ENCODE measurements at places on chromosomes 5 and 9.
A peak's percentile ranks its signal among the peaks of the same experiment; 100 is the strongest.

DNA sequence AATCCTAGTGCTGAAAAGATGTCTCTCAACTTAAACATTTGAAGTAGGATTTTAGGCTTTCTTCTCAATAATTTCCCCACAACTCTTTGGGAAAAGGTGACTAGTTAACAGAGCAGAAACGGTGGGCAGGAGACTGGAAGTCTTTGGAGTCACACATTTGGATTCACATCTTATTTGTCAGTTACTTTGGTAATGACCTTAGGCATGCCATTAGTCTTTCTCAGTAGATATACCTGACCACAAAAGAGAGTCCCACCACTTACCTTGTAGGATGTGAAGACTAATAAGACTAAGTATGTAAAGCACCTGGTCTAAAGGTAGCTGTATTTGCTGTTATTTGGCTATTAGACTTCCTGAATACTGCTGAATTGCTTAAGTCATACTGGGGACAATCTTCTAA, 35.4 kb downstream of the DAP start:
- DNase-seq: no peak

GRCh38 chr5:148179234-148179824, 11.0 kb downstream of the SPINK14 start:
- DNase-seq: peak; percentile 29

DNA sequence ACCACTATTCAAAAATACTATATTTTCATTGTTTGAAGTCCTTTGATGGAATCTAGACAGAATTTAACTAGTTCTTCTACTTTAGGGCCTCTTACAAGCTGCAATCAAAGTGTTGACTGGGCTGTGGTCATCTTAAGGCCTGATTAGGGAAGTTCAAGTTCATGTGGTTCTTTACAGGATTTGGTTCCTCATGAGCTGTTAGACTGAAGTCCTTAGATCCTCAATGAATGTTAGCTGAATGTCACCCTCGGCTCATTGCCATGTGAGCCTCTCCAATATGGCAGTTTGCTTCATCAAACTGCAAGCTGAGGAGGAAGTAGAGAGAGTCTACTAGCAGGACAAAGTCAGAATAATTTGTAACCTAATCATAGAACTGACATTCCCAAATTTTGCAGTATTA, 135.1 kb downstream of the CSNK1G3 start:
- DNase-seq: no peak

- no peak for DNase-seq
Observed at GRCh38 chr5:126883564-126884245, 106.8 kb downstream of the LMNB1 start.

- DNase-seq: no peak
Observed at GRCh38 chr5:58019614-58020013, 440.3 kb downstream of the PLK2 start.

GRCh38 chr9:111016016-111016415, 22.3 kb downstream of the LPAR1 start:
- DNase-seq: no peak

GRCh38 chr9:92671323-92671722, 1.4 kb upstream of the IPPK start:
- peak; percentile 10 for DNase-seq

DNA sequence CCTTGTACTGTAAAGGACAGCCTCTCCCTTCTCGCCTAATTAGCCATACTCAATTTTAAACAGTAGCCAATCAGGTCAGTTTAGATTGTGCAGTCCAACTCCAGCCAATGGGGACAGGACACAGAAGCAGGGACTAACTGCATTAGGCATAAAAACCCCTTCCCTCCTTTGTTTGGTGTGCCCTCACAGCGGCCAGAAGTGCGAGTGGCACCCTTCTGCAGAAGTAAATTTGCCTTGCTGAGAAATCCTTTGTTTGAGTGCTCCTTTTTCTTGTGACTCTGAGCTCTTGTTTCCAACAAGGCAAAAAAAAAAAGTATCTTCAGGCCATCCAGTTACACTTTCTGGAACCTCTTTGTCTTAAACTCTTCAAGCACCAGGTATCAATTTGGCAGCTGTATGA, 97.4 kb downstream of the FAM114A2 start:
- DNase-seq: no peak

DNA sequence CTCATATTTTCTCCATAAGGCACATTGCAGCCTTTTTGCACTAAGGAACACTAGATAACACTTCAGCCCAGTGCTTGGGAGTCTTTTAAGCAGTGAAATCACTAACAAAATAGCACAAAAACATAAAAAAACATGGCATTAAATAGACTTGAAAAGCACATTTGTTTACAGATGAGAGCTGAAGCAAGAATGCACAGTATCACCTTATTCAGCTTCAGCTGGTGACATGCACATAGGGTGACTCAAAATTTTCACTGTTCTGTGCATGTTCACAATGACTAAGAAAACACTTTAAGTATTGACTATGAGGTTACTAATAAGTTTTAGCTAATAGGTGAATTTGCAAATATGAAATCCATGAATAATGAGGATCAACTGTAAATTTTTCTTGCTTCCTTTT, 293.9 kb upstream of the TARS1 start:
- no peak for DNase-seq

DNA sequence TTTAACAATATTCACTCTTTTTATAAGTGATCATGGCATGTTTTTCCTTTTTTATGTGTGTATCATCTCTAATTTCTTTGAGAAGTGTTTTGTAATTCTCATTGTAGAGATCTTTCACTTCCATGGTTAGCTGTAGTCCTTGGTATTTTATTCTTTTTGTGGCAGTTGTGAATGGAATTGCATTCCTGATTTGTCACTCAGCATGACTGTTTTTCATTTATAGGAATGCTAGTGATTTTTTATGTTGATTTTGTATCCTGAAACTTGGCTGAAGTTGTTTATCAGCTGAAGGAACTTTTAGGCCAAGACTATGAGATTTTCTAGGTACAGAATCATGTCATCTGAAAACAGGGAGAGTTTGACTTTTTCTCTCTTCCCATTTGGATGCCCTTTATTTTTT, 13.1 kb upstream of the SPINK13 start:
- no peak for DNase-seq

GRCh38 chr9:4662108-4662988, at the start of gene PLPP6:
Gene PLPP6 (plus strand): TSS chr9:4662294. CDS start chr9:4662376, 82 bp downstream.
- DNase-seq: no peak

DNA sequence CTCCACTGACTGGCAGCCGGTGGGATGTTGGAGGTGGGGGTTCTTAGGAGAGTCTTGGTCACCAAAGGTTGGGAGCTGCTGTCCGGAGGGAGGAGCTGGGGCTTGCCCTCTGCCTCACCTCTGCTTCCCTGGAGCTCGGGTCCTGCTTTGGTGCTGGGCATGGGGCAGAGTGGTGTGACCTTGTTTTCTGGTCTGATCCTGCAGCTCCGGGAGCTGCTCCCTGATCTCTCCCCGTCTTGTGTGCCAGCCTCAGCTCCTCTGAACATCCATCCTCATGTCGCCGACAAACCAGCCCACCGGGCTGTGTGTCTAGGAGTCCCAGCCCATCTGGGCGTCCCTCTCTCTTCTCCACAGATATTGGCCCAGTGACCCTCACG, 18.7 kb downstream of the HMCN2 start:
- no peak for DNase-seq

DNA sequence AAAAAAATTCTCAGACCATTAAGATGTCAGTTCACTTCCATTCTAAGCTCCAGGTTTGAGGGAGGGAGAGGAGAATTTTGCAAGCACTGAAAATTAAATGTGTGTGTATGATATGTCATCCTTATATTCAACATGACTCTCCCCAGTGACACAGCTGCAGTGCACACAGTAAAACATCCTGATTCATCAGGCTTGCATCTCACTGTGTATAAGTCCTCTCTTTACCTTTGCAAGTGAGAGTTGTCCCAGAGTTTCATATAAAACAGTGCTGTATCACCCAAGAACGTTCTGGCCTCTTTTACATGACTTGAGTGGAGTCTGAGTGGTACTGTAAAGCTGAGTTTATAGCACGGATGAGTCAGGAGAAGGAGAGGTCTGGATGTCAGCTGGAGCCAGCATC, 50.0 kb downstream of the DMRT2 start:
- DNase-seq: no peak

DNA sequence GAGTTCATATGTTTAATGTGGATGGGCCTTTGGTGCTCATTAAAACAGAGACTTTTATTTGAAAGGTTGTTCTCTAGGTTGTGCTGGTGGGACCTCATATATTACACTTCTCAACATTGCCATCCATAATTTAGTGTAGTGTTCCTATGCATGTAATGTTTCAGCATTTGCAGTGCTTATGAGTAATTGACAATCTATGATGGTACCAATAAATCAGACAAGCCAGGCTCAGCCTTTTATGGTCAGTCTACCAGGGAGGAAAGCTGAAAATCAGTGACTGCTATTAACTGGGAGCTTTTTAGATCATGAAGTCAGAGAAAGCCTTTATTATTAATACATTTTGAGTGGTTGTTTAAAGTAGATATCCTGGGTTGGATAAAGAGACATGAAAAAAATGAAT, 120.1 kb upstream of the SLC28A3 start:
- DNase-seq: no peak

DNA sequence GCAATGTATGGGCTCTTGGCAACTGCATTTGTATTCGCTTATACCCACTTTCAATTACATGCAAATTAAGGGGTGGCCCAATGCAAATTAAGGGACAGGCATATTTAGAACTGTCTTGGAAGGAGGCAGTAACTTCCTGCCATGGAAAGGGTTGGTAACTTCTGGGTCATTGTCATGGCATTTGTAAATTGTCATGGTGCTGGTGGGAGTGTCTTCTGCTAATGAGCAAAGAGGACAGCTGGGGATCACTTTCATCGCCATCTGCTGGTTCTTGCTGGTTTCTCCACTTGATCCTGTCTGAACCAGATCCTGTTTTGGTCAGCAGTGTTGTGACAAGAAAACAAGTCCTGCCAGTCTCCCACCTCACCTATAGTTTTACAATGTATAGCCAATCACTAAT, 23.3 kb upstream of the UGT3A2 start:
- DNase-seq: no peak

DNA sequence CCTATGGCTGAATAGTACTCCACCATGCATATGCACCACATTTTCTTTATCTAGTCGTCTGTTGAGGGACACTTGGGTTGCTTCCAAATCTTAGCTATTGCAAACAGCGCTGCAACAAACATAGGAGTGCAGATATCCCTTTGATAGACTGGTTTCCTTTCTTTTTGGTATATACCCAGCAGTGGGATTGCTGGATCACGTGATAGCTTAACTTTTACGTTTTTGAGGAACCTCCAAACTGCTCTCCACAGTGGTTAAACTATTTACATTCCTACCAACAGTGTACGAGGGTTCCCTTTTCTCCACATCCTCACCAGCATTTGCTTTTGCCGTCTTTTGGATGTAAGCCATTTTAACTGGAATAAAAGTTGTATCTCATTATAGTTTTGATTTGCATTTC, 142.6 kb downstream of the TARS1 start:
- no peak for DNase-seq

GRCh38 chr9:98314381-98315066, 59.1 kb upstream of the TBC1D2 start:
- DNase-seq: no peak

GRCh38 chr5:98540056-98540455, 233.4 kb upstream of the RGMB start:
- no peak for DNase-seq

- no peak for DNase-seq
Observed at GRCh38 chr9:105662184-105663104, at the start of gene TAL2. Gene TAL2 (plus strand): TSS chr9:105662457. CDS start chr9:105662497, 40 bp downstream.

DNA sequence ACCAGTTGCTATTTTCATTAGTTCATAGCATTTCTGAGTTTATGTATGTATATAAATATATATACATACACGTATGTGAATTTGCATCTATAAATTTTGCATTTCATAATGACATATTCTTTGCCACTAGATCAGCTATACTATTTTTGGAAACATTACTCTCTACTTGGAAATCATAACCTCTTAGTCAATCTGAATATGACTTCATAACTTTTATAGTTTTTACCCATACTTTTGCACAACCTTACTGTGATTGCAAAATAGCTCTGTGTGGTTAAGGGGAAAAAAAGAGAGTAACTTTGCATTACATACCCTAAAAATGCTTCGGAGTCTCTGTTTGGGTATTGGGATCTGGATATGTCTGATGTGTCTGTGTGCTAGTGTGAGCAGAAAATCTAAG, 44.9 kb upstream of the ADAMTSL1 start:
- DNase-seq: no peak

DNA sequence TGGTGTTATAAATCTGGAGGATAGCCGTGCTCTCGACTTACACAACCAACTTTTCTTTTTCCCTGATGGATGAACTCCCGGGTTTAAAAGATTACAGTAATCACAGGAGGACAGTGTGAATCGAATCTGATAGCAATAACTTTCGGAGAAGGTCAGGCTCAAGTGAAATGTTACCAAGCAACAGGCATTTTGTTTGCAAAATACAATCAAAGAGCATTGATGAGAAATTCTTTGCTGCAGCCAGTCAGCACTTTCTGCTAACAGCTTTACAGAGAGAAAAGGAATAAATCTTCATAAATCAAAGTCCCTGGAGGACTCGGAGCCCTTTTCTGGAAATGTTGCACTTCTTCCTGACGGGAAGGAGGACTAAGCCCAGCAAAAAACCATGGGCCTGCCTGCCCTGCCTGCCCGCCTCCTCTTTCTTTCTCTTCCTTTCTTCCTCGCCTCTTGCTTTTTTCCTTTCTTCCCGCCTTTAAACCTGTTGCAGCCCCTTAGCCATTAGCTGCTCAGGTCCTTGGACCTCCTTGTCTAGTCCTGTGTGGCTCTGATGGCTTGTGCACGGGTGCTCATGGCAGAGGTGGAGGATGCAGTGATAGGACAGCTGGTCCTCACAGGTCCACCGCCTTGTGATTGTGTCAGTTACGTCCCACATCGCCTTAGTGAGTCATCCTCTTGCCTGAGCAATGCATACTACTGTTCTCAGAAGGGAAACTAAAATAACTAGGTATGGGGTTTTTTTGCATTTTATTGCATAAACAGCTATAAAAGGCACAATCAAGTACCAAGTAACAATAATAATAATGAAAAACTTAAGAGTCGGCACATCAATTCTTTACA, 6.2 kb downstream of the DMRT3 start:
- DNase-seq: no peak

- DNase-seq: no peak
Observed at GRCh38 chr9:18438300-18438925, 35.5 kb upstream of the ADAMTSL1 start.

DNA sequence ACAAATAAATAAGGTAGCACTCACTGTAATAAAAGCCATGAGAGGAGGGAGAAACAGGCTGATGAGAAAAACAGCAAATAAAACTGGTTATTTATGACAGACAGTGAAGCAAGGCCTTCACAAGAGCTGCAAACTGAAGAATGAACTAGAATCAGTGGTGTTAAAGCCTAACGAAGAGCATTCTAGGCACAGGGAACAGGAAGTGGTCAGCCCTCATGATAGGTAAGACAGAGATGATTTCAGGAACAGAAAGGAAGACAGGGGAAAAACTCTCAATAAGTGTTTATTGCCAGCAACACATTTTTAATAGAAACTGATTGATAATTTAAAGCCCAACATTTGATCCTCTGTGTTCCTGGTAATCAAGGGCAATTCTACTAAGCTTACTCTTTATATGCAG, 124.5 kb downstream of the EDIL3 start:
- DNase-seq: no peak

GRCh38 chr5:74040811-74041491, 415.0 kb downstream of the ARHGEF28 start:
- no peak for DNase-seq

GRCh38 chr5:78964889-78965288, 20.2 kb downstream of the ARSB start:
- DNase-seq: no peak
